Dermis lymphatic vessel endothelial cell (primary cell): ENCODE measurements at places on chromosomes 7 and 10. TPM values are rescaled to one million over a fixed set of nuclear protein-coding genes. Genes with fewer than 3 reads are reported as not detected.

OPALIN gene
- not detected in 2 replicates for total RNA-seq

DYNC1I1 gene
- 8.6 and 10.3 TPM in 2 replicates for total RNA-seq

CEP55 gene
- 6.4 and 7.8 TPM in 2 replicates for total RNA-seq

SFRP4 gene
- total RNA-seq, result under 0.01 TPM in 1 of 2 replicates, not detected in the other

ANKRD2 gene
- total RNA-seq, result 0.11 and 0.26 TPM in 2 replicates

SORCS3 gene
- total RNA-seq, result not detected in 2 replicates

NOD1 gene
- 20.4 and 22.4 TPM in 2 replicates for total RNA-seq

AKR1C8 gene
- total RNA-seq, result not detected in 2 replicates

VSTM4 gene
- 0.65 and 2.8 TPM in 2 replicates for total RNA-seq

MYL10 gene
- total RNA-seq, result not detected in 2 replicates

ZCWPW1 gene
- 1.1 and 1.2 TPM in 2 replicates for total RNA-seq
